ENCODE measurements at places on chromosomes 7 and 10.

- DNase-seq, result peak; percentile 93
These were observed 10.2 kb downstream of the PKD2L1 start for GRCh38 chr10:100319707-100320402.

DNA sequence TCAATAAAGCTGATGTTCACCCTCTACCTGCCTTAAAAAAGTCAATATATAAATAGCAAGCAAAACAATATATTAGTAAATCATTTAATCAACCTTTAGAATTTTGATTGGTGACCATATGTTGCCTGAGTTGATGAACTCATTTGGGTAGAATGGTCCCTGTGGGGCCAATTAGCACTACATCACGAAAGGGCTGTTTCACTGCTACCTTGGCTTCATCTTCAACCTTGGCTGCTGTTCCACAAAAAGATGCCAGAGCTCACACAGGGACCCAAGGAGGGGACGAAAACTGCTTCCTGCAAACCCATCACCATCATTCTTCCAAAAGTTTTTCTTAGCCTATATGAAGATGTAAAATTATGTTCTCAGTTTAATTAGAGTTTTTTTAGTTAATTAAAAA, 35.4 kb upstream of the HBP1 start:
- no peak for DNase-seq

DNA sequence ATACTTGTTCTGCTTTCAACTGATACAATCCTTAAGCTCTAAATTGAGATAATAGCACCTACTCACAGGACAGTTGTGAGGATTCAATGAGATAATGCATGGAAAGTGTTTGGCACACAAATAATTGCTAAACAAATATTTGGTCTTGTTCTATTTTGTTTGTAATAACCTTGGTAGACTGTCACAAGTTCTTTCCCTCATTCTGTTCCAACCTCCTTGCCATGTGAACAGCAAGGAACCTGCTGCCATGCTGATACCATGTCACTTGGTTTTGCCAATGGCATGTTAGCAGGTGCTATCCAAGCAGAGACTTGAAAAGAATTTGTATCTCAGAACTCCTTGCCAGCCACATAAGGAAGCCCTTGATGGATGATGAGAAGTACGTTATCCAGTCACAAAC, 24.8 kb upstream of the TECTB start:
- DNase-seq, result peak; percentile 11

- no peak for DNase-seq
These were observed 2.9 kb downstream of the NFKB2 start for GRCh38 chr10:102398172-102399020.

DNA sequence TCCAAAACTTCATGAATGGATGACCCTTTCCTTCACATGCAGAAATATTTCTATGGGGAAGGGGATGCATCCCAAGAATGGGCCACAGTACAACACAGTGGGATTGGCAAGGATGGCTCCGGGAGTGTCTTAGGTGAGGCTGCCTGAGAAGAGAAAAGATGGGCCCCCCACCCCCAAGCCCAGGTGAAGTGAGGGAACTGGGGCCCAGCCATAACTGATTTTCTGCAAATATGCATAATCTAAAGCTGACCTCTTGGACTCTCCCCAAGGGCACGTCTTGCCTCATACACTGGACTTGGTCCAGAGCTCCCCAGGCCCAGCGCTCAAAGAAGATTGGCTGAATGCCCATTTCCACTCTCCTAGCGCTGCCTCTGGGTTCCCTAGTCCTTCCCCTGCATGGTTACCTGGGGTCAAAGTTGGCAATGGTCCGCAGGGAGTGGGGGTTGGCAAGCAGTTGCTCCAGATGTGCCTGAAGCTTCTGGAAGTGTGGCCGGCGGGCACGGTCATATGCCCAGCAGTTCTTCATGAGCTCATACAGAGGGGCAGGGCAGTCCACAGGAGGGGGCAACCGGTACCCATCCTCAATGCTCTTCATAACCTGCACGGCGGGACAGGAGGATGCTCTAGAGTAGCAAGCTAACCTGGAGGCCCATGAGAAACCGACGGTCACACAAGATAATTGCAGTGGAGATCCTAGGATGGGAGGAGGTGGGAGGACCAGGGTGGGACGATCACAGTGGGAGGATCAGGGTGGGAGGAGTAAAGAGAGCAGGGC, 12.3 kb downstream of the ZYX start:
- no peak for DNase-seq

DNA sequence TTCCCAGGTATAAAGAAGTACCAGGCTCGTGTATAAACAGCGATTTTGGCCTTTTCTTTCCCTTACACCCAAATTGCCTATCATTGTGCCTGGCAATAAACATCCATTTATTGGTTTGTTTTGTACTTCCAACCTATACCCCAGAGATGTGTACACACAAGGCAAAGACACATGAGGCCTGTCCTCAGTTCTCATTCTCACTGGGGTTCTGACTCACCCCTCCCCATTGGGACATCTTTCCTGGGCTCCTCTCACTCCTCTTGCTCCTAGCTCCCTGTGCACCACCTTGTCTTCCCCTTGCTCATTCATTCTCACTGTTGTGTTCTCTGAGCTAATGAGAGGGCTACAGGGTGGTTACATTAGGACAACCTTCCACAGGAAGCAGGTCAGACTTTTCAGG, 240.7 kb downstream of the ANK3 start:
- DNase-seq, result no peak

DNA sequence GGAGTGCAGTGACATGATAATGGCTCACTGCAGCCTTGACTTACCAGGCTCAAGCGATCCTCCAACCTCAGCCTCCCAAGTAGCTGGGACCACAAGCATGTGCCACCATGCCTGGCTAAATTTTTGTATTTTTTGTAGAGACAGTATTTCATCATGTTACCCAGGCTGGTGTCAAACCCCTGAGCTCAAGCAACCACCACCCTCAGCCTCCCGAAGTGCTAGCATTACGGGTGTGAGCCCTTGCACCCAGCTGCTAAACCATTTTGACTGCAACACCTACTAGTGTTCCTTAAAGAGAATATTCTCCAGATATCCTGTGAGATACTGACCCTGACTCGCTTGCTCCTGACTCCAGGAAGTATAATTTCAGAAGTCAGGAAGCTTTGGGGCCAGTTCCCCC, 85.8 kb downstream of the PLXNA4 start:
- no peak for DNase-seq

GRCh38 chr7:77824636-77825035, 26.1 kb downstream of the PHTF2 start:
- no peak for DNase-seq

DNA sequence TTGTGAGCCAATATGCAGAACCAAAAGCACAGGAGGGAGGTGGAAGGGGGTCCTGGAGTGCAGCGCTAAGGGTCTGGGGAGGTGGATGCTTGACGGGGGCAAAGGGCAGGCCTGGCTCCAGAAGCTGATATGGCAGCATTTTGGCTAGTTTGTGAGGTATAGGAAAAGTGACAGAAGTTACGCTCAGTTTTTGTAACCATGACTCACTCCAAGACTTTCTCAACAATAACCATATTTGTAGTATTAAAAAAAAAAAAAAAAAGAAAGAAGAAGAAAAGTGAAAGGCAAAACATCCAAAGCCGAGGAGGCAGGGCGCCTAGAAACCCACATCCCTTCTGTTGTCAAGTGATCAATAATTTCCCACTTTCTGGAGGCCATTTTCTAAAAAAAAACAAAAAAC, 92.3 kb downstream of the RNF216 start:
- no peak for DNase-seq

- no peak for DNase-seq
These were observed 160.0 kb downstream of the ADARB2 start for GRCh38 chr10:1577373-1577770.

DNA sequence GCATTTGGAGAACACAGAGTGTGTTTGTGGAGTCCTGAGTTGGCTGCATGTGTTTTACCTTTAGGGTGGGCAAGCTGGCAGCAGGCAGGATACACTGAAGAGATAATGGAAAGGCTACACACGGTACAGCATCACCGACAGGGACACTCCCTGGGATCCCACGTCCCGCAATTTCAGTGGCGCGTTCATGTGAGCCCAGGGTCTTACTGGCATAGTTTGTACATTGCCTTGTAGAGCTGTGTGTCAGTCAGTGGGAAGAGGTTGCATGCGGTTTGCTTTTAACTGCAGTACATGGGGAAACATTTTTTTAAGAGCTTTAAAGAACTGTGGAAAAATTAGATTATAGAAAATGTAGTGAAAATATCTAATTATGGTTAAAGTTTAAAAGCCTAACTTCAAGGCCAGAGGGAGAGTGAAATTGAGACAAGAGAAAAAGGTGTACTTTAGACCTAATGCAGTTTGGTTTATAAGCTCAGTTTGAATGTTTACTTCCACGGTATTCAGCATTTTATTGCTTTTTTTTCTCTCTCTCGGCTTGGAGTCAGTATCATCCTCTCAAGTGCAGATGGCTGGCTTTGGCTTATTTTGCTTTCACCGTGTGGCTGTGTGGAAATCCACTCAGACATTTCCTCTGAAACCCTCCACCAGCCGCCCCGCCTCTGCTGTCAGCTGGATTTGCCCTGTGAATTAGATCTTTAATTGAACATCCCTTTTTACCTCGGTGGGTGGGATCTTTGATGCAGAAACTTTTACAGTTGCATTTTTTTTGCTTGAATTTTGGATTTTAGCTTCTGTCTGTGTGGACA, 364.2 kb upstream of the COBL start:
- no peak for DNase-seq

DNA sequence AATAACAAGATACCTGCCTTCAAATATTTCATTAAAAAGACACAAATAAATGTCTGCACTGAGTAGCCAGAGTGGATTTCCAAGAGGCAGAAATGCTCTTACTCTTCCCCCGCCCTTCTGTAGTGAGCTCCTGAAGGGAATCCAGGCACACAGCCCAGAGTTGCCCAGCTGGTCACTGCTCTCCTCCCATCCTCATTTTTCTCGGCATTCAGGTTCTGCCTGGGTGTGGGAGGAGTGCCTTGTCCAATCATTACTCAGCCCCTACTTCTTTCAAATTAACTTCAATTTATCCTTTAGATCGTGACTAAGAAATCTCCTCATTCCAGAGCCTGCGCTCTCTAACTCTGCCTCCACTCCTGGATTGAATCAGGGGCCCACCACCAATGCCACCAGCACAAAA, 12.2 kb downstream of the CCDC6 start:
- no peak for DNase-seq

DNA sequence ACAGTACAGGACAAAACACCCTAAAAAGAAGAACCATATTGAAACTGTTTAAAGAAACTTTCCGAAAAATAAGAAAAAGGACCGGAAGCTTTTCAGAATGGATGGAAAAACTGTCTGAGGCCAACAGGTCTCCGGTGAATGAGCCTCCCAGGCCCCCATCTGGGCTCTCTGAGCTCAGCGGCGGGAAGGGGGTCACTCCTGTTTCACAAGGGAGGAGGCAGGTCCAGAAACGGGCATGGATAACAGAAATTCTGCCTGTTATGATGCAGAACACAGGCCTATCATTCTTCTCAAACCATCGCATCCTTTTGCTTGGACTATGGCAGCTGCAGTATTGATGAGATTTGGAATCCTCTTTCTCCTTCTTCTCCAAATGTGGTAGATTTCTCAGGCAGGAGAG, 58.9 kb upstream of the SHH start:
- no peak for DNase-seq

DNA sequence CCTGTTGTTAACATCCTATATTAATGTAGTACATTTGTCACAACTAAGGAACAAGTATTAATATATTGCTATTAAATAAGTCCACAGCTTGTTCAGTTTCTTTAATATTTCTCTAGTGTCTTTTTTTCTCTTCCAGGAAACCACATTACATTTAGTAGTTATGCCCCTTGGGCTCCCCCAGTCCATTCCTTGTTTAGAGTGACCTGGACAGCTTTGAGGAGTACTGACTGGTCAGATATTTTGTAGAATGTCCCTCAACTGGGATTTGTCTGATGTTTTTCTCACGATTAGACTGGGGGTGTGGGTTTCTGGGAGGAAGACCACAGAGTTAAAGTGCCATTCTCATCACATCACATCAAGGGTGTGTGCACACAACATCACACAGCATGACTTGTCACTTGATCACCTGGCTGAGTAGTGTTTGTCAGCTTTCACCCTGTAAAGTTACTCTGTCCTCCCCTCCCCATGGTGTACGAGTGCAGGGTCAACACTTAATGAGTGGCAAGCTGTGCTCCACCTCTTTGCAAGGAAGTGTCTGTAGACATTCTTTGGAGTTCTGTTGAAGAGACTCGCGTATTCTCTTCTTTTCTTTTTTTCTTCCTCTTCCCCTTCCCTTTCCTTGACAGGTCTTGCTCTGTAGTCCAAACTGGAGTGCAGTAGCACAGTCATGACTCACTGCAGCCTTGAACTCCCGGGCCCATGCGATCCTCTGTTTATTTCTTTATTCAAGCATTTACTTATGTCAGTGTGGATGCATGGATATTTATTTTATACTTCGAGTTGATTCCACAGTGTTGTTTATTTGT, 10.2 kb downstream of the LMTK2 start:
- DNase-seq, result no peak

GRCh38 chr7:36708767-36709166, 15.5 kb downstream of the AOAH start:
- no peak for DNase-seq

DNA sequence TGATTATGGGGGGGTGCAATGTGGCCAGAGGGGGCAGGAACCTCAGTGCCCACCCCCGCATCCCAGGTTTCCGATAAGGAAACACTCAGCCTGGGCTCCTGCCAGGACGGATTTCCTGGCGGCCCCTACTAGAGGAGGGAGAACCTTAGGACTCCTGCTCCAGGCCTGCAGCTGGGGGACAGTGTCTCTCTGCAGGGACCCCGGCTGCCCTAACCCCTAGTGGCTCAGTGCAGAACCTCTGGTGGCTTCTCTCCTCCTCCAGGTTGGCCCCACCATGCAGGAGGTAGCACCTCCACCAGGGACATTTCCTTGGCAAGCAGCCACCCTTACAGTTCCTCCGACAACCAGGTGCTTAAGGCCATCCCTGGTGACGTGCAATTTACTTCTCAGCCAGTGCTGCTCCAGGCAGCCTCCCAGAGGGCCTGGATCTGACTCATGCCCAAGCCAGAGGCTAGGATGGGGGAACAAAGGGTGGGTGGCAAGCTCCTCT, 31.9 kb downstream of the SH2B2 start:
- DNase-seq, result no peak

GRCh38 chr7:39509436-39509835, 56.8 kb upstream of the YAE1 start:
- no peak for DNase-seq

DNA sequence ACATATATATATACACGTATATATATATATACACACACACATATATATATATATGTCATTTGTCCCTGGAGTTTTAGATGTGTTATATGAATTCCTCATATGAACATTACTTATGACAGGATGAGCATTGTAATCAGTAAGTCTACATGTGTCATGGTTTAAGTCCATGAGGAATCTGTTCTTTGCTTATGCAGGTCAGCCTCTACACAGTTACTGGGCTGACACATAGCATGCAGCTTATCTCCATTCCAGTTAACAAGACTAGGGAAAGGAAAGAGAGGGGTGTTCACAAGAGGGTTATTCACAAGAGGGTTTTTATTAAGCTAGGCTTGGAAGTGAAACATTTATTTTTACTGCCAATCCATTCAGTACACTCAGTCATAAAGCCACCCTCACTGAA, 226.7 kb downstream of the SNX13 start:
- DNase-seq, result no peak

GRCh38 chr7:93043385-93043985, 74.3 kb downstream of the SAMD9 start:
- DNase-seq, result no peak
